ENCODE measurements at places on chromosomes 4 and X.

GRCh38 chrX:13506574-13506973, 62.8 kb upstream of the EGFL6 start:
- peak; percentile 8 for DNase-seq

DNA sequence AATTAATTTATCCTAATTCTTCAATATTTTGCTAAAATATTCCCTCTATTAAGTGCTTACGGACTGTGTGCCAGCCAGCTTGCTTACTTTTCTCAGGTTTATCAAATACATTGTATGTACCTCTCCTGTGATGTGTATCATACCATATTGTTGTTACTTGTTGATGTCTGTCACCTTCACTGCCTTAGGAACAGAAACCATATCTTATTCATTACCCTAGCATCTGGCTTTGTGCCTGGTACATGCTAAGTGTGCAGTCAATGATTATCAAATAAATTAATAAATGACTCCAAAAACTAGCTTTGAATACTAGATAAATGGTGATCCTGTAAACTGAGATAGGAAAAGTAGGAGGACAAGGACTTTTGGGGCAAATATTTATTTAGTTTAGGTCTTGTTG, 6.9 kb downstream of the CLCN3 start:
- no peak for DNase-seq

GRCh38 chr4:76974150-76974549, 24.6 kb downstream of the SEPTIN11 start:
- DNase-seq: no peak

DNA sequence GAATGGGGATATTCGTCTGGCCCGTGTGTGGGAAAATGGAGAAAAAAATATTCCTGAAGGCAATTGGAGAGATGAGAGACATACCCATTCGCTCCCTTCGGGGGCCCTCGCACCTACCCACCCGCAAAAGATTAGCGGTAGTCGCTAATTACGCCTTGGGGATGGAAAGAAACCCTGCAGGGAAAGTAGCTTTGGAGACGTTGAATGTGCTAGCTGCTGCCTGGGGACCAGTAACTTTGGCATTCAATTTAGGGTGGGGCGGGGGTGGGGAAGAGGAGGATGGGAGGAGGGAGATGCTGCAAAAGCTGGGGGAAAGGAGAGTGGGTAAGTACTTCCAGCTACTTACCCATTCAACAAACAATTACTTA, 407 bp upstream of the ZC4H2 start:
- no peak for DNase-seq

- no peak for DNase-seq
Observed at GRCh38 chr4:66769441-66769840, 775.9 kb downstream of the CENPC start.

DNA sequence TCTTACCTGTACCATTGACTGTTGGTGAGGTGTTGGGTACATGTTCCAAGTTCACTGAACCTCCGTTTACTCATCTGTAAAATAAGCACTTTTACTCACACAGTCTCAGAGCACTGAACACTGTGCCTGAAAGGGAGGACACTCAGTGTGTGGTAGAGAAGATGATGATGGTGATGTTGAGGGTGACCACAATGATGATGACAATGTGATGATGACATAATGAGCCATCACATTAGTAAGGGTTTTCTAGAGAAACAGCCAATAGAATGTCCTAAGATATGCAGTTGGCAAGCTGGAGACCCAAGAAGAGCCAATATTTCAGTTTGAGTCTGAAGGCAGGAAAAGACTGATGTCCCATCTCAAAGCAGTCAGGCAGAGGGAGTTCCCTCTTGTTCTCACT, 315.4 kb upstream of the IGFBP7 start:
- no peak for DNase-seq

DNA sequence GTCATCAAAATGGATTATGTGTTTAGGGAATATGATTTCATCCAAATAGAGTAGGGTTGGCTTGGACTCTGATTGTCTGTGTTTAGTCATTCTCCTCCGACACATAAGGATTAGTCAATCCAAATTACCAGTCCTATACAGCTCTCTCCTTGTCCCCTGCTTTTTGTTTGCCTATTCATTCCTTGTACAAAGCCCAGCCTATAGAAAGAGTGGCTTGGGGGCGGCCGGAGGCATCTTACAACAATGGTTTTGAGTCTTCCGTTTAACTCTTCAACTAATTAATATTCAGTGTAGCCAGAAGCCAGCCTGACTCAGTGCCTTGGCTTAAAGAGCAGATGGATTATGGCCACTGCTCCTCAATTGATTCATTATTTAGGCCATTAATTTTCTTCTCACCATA, 796.6 kb upstream of the POU3F4 start:
- DNase-seq: peak; percentile 66

DNA sequence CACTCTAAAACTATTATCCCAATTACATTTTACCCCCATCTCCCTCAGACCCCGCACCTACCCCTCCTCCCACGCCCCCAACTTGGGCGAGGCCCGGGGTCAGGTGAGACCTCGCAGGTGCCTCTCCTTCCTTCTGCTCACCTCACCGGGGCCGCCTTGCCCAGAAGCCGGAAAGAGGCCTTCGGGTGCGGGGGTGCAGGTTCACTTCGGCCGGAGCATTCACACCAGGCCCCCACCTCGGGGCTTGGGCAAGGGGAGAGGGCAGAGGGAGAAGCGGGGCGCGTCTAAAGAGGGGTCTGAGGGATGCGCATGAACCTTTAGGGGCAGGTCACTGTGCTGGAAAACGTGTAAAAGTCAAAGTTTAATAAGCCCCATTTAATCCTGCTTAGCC, 427 bp downstream of the ZNF182 start:
- DNase-seq: no peak

GRCh38 chrX:115689931-115690330, 129.0 kb downstream of the PLS3 start:
- no peak for DNase-seq

- no peak for DNase-seq
Observed at GRCh38 chrX:123629502-123629901, 103.3 kb downstream of the THOC2 start.

GRCh38 chr4:139825523-139826014, 159.9 kb downstream of the MGST2 start:
- no peak for DNase-seq

DNA sequence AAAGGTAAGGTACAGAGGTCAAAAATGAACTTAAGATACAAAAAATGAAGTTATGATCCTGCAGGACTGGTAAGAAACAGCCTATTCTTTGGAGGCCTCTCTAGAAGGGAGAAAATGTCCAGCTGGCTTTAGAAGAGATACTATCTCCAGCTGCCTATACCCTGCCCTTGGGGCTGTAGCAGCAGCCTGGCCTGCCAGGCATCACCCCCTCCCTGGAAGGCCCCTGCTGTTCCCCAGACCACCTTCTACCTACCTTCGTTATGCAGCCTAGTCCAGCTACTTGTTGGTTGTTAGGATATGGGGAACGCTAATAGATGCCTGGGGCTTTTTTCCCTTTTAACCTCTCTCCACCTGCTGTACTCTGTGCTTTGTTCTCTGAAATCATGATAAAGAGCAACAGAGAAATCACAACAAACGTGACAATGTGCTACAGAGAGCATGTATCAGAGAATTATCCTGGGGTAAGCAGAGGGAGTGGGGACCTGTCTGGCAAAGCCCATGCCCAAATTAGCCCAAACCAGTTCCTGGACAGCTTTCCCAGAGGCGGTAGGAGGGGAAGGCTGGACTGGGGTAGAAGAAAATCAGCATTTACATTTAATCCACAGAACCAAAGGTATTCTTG, 34.5 kb downstream of the FRMD7 start:
- no peak for DNase-seq

GRCh38 chrX:45667666-45668065, 467.0 kb upstream of the DIPK2B start:
- no peak for DNase-seq

DNA sequence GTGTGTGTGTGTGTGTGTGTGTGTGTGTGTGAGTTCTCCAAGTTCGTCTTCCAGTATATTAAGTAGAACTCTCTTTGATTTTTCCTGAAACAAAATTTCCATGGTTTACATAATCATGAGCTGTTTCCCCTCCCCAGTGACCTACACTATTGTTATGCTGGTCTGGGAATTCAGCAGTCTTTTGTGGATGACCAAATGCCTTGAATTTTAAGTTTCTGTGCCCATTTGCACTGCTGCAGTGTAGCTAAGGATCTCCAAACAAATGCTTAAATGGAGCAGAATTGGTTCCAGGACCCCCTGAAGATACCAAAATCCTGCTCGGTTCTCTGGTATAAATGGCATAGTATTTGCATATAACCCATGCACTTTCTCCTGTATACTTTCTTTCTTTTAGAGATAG, 77.2 kb upstream of the SLC34A2 start:
- DNase-seq: no peak

DNA sequence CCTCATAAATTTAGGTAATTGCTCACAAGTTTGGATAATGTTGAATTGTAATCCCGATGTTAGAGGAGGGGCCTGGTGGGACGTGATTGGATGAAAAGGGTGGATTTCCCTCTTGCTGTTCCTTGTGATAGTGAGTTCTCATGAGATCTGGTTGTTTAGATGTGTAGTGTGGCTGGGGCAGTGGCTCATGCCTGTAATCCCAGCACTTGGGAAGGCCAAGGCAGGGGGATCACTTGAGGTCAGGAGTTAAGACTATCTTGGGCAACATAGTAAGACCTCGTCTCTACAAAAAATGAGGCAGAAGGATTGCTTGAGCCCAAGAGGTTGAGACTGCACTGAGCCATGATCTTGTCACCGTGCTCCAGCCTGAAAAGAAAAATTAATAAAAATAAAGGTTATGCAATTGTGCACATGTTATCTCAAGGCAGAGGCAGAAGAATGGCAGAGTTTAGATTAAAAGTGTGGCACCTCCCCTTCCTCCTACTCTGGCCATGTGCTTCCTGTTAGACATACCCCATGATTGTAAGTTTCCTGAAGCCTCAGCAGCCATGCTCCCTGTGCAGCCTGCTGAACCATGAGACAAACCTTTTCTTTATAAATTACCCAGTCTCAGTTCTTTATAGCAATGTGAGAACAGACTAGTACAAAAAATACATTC, 36.5 kb downstream of the ERVMER34-1 start:
- no peak for DNase-seq

GRCh38 chrX:47578692-47579091, 3.5 kb upstream of the TIMP1 start:
- DNase-seq: no peak

GRCh38 chr4:158597879-158598596, 73.6 kb downstream of the C4orf46 start:
- no peak for DNase-seq

DNA sequence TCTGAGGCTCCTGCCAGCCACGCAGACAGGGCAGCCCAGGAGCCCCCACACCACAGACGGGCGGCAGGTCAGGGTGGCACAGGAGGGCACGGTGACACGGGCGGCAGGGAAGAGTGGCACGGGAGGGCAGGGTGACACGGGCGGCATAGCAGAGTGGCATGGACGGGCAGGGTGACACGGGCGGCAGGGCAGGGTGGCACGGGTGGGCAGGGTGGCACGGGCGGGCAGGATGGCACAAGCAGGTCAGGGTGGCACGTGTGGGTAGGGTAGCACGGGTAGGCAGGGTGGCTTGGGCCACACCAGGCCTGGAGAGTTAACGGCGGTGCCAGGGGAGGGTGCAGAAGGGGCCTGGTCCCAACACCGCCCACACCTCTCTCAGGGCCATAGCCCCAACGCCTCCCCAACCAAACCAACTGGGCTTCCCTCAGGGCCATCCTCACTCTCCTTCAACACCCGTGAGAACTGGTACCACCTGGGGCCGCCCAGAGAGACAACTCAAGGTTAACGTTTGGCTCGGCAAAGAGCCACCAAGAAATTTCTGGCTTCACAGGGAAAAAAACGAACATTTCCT, 3.4 kb downstream of the CTBP1 start:
- no peak for DNase-seq

GRCh38 chr4:71396382-71396781, 57.6 kb downstream of the SLC4A4 start:
- DNase-seq: no peak

DNA sequence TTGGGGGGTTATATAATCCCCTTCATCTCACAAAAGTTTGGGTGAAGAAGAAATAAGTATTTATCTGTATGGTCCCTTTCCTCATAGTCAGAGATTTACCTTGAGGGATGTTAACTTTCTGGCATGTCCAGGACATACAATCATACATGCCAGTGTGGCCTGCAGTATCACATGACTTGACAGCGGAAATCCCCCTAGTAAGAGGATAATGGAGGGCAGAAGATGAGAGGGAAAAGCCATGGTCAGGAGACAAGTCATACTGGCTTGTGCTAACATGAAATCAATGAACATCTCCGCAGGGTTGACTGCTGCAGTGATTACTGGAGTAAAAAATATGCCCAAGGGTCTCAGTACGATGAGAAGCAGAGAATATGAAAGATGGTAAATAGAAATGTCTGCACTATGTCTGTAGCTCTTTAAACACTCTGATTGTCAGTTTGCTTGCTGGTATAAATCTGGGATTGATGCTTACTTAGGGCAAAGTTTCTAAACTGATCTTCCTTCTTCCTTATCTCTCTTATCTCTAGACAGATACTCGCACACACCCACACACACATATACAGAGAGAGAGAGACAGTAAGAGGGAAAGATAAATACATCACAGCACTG, 1385.6 kb upstream of the ADGRL3 start:
- no peak for DNase-seq

DNA sequence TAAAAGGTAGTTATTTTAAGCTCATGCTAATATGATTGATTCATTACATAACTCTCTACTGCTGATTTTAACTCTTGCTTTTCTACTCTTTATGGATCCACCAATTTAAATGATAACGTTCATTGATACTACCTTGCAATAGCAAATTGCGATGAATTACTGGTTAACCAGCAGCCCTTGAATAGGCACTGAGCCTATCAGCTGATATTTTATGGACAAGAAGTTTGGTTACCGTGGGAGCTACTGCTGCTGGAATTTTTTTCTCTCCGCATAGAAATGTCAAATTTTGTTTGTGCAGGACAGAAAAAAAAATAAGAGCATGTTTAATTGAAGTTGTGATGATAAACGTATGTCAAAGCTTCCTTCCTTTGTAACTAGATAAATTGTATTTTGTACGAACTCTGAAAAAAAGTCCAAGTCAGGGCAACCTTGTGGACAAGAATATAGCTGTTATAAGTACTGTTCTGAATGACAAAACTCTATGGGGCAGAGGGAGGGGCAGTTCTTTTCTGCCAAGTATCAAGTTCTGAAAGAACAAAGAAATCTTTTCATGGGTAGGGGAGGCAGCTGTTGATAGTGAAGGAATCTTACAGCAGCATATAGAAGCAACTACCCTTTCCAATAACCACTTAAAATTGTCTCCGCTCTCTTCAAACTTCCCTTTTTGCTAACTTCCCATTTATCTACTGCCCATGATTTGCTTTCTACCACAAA, 434.9 kb upstream of the PABPC4L start:
- DNase-seq: no peak

- no peak for DNase-seq
Observed at GRCh38 chr4:167721617-167722486, 370.5 kb upstream of the ANXA10 start.

GRCh38 chrX:19174401-19175025, 52.2 kb upstream of the ADGRG2 start:
- DNase-seq: no peak

DNA sequence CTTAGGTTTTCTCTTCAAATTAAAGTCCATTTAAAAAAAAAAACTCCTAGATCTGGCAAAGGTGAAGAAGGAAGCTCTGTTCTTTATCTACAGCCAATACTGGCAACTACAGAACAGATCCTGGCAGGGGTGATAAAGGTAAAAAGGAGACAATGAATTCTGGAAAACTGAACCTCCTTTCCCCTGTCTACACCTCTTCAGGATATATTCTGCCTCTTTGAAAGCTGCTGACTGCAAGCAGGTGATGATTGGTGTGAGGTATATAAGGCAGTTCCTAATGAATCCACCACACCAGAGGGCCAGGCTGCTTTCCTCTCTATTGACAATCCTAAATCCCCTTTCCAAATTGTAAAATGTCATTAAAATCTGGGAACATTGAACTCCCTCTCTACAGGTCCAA, 370.1 kb downstream of the PPP3CA start:
- DNase-seq: no peak

- DNase-seq: no peak
Observed at GRCh38 chr4:113170805-113171468, 121.5 kb downstream of the ANK2 start.

Measured in neuronal stem cell (in vitro differentiated cells).